Cerebellar nuclear complex (tissue), 1 donor: ENCODE measurements at places on chromosomes 4 and X.

- no peak for DNase-seq
These were observed 128.8 kb downstream of the RAB28 start for GRCh38 chr4:13355111-13355880.

GRCh38 chr4:183468210-183469095 is 24.0 kb downstream of the CDKN2AIP start:
- DNase-seq = no peak

- no peak for DNase-seq
These were observed 1642.3 kb downstream of the C4orf33 start for GRCh38 chr4:130738233-130738632.

DNA sequence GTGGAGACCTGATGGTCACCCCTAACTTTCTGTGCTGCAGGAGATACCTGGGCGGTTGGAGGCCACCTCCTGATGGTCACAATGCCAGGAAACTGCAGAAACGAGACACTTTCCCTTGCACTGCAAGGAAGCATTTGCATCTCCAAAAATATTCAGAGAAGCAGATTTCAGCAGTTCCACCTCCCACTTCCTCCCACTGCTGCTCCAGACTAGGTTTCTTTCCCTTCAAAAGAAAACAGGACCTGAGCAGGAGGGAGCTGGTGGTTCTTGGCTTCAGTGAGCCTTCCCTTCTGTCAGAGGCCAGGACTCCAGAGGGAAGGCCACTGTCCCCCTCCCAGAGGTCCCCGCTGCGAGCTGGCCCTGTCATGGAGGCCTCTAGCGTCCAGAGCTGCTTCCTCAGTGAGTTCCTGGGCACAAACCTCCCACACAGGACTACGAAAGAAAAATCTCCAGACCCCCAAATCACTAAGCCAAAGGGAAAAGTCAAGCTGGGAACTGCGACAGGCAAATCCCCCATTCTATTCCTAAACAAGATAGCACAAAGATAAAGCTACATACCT is 35.9 kb downstream of the GPM6B start:
- no peak for DNase-seq
